Placental pericyte (primary cell): ENCODE measurements at places on chromosomes 16 and 17. TPM values are rescaled to one million over a fixed set of nuclear protein-coding genes. Genes with fewer than 3 reads are reported as not detected.

LITAFD gene
- not detected in 2 replicates for total RNA-seq

KRT24 gene
- 0.14 TPM in 1 of 2 replicates, not detected in the other for total RNA-seq

RPL27 gene
- total RNA-seq = 633 and 1,027 TPM in 2 replicates

HOXB7 gene
- 0.66 and 1.1 TPM in 2 replicates for total RNA-seq
